Right ventricle myocardium superior (tissue), 1 donor: ENCODE measurements at places on chromosomes 7 and 10. TPM values are rescaled to one million over a fixed set of nuclear protein-coding genes. Genes with fewer than 3 reads are reported as not detected.

DNA sequence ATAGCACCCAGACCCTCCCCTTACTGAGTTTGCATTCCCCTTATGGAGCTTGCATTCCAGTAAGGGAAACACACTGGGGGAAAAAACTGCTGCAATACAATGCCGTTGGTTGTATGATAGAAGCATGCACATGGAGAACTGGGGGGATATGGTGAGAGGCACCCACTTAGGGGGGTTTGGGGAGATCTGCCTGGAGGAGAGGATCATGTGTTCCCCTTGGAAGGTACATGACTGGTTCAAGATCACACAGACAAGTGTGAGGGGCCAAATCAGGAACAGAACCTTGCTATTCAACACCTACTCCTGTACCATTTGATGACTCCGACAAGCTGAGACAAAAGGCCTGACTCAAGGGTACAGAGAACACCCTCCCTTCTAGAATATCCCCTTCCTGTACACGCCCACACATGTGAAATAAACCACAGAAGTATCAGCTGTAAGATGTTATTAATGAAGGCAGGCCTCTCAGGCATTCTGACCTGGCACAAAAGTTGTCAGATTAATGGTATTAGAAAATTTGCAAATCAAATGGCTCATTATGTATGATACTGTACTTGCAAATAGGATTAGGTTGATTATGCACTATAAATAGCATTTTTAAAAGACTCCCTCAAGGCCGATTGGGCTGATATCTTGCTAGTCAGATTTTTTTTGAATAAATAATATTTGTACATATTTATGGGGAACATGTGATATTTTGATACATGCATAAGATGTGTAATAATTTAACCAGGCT is 122.2 kb downstream of the NPY start:
- DNase-seq: no peak

Gene OR9A2
- total RNA-seq: 0.22 TPM

Gene MLXIPL
- 6.9 TPM for total RNA-seq

- peak; percentile 86 for DNase-seq
These were observed 17.0 kb upstream of the NODAL start for GRCh38 chr10:70458329-70459060.

Gene FEZF1
- not detected for total RNA-seq

DNA sequence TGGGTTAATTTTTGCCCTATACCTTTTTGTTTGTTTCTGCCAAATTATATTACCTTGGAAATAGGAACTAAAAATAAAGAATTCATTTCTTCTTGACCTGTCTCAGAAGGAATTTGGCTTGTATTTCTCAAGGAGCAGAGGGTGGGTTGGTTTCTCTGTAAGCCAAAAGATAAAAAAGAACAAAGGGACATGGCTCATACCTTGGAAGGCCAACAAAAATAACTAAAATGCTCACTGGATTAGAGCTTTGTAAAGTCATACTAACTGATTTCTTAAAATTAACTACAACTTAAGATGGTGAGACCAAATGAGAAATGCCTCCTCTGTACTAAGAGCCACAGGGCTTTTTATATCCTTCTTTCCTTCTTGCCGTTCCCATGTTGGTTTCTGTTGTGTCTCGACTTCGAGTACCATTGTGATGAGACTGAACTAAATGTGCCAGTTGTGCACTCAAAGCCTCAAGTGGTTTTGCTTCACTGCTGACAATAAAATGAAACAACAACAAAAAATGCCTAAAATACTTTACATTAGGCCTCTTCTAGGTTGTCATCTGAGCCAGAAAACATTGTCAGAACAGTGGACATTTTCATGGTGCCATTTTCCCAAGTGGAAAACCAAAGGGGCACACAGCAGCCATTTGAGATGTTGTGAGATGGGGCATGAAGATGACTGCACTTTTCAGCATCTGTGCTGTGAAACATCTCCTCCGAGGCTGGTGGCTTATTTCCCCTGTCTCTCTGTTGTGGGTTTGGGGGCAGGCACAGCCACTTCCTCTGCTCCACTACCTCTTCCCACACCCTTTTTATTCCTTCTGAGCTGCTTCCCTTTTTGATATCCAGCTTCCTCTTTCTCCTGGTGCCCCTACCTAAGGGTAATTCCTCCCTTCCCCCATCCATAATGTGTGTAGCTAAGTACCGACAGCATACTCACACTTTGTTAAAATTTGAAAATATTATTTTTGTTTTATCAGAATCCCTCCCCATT is 51.8 kb upstream of the AGR3 start:
- peak; percentile 46 for DNase-seq

DNA sequence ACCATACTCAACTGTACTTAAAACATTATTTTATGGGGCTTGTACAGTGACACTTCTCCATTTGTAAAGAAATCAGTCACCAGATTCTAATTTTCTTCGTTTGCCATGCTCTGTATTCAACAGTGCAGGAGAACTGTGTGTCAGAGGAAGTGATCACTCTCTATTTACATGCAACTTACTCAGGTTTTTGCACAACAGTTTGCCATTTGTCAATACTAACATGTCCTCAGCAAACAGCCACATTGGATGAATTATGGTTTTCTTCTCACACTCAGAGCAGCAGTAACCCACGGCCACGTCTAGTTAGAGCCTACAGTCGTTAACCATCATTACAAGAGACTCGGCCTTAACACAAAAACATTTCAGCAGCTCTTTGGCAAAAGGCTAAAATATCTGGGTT is 69.2 kb upstream of the SP4 start:
- no peak for DNase-seq

Gene CYP26A1
- not detected for total RNA-seq

- DNase-seq: no peak
These were observed 568.3 kb downstream of the INHBA start for GRCh38 chr7:41134300-41135255.

DNA sequence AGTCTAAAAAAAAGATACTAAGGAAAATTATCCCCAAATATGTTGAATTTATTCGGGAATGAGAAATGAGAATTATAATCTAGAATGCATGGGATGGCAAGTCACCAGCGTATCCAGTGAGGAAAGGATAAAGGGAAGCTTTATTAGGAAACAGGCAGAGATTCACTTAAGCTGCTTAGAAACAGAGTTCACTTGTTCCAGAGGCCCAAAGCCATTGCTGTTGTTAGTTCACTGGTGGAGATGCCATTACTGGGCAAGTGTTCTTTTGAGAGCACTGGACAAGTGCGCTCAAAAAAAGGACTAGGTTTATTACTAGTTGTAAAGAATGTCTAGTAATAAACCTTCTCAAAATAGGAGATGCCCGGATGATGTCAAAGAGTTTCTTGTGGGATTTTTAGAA is 51.2 kb downstream of the MICU1 start:
- DNase-seq: no peak

GRCh38 chr10:18261768-18262231 is 121.6 kb downstream of the CACNB2 start:
- DNase-seq: no peak

- DNase-seq: peak; percentile 35
These were observed 504.3 kb downstream of the DNAJB6 start for GRCh38 chr7:157840914-157841772.

Gene CDHR1
- total RNA-seq: 0.32 TPM

Gene GIMAP8
- 14.4 TPM for total RNA-seq

- DNase-seq: no peak
These were observed 17.1 kb downstream of the CCNY start for GRCh38 chr10:35353395-35353794.

Gene GBX1
- total RNA-seq: 2.7 TPM

DNA sequence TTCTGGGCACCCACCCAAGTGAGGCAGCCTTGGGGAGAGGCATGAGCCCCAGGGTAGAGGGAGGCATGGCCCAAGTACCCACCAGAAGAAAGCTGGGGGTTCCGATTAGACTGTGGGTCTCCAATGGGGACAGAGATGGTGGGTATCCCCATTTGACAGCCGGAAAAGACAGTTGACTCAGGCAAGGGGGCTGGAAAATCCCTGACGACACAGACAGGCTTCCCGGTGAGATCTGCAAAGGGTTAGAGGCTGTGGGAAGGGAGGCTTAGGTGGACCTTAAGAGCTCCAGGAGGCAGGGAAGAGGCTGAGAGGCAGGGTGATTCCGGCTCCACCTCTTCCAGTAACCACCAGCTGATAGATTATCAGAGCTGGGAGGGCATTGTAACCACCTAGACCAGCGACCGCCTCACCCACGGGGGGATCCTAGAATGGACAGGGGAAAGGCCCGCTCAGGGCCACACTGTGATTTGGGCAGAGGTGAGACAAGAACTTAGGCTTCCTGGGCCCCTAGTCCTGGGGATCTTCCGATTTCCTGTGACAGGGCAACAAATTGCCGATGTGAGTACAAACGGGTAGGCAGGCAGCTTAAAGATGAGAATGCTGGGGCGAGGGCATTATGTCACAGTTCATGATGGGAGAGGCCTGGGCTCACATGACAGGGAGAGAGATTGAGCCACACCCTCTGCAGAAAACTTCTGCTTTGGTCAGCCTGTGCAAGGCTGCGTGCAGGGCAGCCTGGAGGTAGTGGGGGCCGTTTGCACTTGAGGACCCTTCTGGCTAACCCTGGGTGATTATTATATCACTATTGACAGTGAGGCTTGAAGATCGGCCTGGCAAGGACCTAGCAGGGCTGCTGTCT is 5.4 kb downstream of the TBATA start:
- DNase-seq: no peak

- no peak for DNase-seq
These were observed 110.7 kb downstream of the INPP5A start for GRCh38 chr10:132648072-132648850.

Gene TRIL
- 2.3 TPM for total RNA-seq

GRCh38 chr10:100146398-100146797 is 39.4 kb downstream of the ERLIN1 start:
- DNase-seq: no peak

Gene ZNF467
- total RNA-seq: 5.2 TPM

DNA sequence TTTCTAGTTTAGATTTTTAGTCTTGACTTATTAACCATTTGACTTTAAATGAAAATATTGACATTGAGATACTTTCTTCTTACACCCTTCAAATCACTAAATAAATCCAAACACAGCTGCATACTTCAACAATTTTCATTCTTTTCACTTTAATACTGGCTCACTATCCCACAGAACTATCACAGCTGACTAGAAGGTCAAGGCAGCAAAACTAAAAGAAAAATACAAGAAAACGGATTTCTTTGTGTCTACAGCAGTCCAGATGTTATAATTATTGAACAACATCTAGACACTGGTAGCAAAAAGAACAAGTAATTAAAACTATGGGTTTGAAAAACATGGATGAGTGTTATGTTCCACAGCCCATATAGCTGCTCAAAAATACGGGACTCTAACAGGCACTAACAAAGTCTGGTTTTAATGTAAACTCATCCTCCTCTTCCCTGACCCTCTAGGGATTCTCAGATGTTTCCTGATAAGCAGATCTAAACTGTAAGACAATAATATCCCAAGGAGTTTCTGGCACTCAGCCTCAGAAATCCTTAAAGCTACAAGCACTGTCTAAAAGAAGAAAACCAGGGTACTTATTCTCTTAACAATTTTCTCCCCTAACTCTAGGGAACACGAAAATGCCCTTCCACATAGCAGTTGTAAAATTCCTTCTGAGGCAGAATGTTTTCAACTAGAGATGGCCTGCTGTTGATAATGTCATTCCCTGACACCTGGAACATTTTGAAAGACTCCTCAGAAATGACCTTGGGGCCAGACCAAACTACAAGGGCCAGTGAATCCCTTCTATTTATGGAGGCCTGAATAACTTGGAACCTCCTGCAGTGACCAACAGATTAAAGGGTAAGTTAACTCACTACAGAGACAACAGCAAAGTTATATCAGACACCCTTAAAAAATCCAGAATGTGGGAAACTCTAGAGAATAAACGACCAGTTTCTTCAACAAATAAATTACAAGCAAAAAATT is 12.8 kb downstream of the DNMBP start:
- DNase-seq: no peak

DNA sequence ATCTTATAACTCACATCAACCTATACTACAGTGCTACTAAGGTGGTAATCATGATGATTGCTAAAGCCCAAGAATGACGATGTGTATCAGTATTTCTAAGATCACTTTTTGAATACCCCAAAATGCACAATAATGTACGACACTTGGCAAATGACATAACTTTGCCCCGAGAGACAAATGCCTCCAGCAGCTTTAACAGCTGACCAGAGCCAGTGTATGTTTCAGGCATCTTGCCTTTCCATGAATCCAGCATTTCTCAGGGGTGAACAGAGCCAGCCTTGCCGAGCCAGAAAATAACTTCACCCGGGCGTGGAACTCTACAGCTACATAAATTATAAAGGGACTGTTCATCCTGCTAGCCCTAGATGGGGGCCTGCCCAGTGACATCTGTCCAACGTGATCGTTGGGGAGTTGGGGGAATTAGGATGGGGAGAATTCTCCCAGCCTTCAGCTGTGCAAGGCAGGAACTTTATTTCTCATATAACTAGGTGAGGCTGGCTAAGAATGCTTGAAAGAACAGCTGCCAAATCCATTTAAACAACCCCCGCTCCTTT is 1.8 kb downstream of the IGFBP3 start:
- DNase-seq: no peak

- no peak for DNase-seq
These were observed 6.1 kb upstream of the ACTA2 start for GRCh38 chr10:88958721-88959120.

Gene ALOX5
- 4.7 TPM for total RNA-seq

DNA sequence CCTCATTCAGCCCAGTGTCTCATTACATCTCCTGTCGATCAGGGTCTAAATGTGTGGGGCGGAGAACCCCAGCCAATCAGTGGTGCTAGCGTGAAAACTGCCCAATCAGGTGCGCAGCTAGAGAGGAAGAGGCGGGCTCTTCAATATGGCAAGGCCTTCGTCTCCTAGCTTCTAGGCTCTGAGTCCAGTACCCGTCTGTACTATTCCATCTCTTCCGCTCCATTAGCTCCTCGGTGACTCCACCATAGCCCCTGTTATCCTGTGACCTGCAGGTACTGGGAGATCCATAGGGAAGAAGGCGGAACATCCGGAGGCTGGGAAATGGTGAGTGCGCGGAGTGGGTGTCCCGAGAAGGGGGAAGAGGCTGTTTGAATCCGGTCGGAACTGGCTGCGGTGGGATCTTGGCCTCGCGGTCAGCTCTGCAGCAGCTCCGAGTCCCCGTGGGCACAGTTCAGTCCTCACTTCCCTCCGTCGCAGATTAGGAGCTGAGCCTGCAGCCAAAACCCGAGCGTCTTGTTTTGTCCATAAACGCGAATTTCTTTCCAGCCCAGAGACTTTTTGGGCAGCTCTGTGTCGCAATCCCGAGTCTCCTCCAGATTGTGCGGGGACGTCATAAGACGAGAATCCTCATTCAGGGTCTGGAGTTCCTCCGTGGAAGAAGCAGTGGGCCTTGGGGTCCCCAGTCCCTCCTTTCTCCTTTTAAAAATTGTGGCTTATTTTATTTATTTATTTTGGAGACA is at the start of gene ZNF727:
TSS of gene ZNF727 (plus strand) at position 134 of the 740 bp plus-strand sequence. CDS start at position 322, 188 bp downstream.
- DNase-seq: peak; percentile 81
